HFF-Myc (cell line): ENCODE measurements at places on chromosomes 16 and 17.

DNA sequence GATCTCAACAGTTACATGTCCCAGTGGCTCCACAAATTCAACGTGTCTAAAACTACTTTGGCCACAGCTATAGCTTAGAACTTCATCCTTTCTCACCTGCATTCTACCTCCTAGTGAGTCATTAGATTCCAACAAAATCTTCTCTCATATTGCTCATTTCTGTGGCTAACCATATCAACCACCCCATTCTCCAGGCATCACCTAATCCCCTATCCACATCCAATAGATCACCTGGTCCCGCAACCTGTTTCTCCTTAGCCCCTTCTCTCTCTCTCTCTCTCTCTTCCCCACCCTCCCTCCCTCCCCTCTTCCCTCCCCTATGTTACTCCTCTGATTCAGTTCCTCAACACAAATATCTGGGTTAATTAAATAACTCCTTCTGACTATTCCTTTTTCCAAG lies 64.6 kb downstream of the ANKFN1 start:
- no peak for DNase-seq

DNA sequence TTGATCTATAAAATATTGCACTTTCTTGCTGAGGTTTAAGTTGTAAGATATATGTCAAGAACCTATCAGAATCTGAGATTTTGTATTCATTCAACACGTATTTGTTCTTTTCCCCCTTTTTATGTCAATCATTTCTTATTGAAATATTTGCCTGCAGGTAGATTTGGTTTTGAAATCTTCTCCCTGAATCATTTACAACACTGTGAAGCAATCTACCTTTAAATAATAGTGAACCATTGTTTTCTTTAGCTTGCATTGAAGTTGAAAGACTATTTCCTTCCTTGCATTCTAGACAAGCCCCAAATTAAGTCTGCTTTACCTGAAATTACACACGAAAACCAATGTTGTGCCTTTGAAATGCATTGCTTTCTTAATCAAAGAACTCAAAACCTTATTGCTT lies 460.2 kb downstream of the KIF2B start:
- DNase-seq, result no peak

GRCh38 chr17:8326511-8327302 lies 12.9 kb upstream of the ODF4 start:
- no peak for DNase-seq

DNA sequence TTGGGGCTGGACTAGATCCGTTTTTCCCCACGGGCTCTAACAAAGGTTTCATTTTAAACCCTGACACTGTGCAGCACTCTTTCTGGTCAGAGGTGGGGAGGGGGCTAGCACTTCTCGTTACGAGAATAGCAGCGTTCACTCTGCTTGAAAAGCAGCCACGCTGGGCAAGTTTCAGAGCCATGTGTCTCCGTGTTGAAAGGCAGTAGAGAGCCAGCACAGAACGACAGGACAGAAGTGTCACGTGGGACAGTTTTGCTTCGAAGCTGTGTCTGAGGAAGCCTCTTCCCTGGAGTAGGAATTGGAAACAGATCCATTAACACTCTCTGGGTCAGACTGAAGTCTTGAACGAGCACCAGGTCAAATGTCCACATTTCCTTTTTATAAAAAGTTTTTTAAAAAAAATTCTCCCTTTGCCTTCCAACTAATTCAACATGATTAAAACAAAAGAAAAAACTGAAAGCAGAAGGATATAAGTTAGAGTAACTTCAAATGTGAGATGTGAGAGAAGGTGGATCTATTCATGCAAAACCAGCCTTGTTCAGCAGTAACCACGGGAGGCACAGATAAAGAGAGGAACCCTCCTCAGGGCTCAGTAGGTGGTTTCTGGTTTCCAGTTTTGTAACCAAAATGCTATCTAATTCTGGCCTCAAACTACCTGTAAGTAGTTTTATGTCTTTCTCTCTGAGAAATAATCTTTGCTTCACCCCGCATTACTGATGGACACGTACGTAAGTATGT lies 65.0 kb downstream of the SMG6 start:
- DNase-seq, result no peak

DNA sequence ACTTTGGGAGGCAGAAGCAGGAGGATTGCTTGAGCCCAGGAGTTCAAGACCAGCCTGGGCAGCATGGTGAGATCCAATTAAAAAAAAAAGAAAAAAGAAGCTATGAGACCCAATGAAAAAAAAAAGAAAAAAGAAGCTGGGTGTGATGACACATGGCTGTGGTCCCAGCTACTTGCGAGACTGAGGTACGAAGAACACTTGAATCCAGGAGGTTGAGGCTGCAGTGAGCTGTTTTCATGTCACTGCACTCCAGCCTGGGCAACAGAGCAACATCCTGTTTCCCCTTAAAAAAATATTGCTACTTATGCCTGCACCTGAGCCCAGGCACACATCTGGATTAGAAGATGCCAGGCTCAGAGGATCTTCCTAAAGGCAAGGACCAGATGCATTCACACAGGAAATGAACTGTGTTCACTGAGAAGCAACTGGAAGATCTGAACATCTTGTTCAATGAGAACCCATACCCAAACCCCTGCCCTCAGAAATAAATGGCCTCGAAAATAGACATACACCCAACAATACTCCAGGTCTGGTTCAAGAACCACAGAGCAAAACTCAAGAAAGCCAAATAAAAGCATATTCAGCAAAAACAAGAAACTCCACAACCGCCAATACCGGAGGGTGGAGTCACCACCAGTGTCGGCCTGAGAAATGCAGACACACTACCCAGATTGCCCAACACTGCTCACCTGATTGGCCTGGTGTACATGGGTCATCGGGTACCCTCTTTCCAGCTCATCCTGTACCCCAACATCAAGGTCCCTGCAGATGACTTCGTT lies 4.4 kb downstream of the RNF135 start:
- no peak for DNase-seq

DNA sequence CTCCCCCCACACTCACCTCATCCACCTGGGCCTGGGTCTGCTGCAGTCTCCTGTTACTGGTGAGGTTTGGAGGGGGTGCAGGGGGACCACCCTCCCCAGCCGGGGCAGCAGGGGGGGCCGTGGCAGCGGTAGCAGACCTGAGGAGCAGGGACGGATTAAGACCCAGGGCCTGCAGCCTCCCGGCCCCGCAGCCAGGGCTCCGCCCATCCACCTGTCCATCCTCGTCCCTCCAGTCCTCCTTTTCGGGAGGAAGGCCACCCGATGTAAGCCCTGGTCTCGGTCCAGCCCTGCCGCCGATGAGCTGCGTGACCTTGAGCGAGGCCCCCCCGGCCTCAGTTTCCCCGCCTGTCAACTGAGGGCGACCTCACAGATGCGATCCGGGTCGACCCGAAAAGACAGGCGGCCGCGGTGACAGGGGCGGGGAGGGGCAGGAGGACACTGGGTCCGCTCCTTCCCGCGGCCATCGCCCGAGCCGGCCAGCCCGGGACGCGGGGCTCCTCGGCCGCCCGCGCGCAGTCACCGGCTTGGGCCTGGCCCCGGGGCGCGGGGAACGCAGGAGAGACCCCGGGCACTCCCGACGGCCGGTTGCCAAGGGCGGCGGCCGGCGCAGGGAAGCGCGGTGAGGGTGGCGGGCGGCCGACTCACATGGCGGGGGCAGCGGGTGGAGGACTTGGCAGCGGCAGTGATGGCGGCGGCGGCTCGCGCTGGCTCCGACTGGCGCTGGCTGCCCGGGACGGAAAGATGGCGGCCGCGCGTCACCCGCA lies at the start of gene VAMP2:
VAMP2 (minus strand) TSS at position 716 of the 764 bp plus-strand sequence; CDS start at position 647, 69 bp downstream.
- DNase-seq, result no peak

DNA sequence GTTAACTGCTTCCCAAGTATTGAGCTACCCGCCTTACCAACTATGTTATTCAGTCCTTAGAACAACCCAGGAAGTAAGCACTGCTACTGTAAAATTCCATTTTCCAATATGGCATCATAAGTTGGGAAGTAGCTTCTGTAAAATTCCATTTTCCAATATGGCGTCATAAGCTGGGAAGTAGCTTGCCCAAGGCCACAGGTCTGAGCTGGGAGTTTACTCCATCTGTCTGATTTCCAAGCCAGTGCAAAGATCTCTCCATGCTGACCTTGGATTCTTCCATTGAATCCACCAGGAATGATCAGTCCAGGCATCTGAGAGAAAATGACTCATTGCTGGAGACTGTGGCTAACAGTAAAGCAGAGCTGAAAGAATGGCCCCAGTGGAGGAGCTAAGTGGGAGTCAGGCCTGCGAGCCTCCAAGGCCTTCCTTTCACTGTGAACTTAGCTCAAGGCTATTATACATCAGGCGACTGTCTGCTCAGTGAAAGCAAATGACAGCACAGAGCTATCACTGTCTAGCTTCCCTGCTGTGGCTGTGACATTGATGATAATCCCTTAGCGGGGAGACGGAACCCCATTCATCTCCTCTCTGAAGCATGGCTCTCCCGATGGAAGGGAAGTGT lies 430.4 kb downstream of the HAPSTR1 start:
- DNase-seq, result no peak

DNA sequence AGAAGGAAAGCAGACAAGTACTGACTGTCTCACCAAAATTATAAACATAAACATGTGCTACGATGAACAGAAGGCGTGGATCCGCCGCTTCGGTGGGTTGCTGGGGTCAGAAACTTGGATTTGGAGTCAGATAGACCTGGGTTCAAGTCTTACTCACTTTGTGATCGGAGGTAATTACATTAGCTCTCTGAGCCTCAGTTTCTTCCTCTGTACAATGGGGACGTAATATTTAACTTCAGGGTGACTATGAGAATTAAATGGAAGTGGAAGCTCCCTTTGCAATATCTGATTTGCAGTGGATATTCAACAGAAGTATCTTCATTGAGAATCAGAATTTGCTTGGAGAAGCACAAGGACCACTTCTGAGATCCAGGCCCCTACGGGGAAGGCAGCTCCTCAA lies 6.2 kb downstream of the RHBDL3 start:
- DNase-seq, result no peak

- DNase-seq, result no peak
Measured at GRCh38 chr17:8477171-8477570, 41.5 kb downstream of the NDEL1 start.

DNA sequence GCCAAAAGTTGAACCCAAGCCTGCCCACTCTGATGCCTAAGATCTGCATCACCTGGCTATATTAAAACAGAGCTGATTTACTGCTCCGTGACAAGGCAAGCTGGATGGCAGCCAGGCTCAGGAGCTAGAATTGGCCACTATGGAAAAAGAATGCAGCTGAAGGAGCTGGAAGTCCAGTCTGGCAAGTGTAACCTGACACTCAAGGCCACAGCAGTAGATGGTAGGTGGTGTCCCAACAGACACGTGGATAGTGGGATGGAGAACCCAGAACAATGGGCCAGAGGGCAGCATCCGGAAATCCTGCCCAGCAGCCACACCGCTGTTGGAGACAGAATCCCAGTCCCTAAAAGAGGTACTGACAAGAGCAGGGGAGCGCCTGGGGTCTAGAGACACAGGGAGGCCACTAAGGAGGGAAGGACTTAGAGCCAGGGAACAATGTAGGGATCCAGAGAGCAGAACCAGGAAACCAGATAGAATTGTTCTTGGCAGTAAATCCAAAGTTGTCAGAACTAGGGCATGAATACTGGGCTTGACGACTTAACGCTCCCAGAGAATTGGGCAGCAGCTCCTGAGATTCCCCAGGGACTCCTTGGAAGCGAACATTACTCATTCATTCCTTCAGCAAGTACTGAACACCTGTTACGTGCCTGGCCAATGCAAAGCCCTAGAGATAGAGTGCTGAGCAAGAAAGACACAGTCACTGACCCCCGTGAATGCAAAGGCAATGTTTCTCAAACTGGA lies 85.7 kb downstream of the CDYL2 start:
- DNase-seq, result no peak

- no peak for DNase-seq
Measured at GRCh38 chr17:69406941-69407340, 7.6 kb upstream of the MAP2K6 start.

DNA sequence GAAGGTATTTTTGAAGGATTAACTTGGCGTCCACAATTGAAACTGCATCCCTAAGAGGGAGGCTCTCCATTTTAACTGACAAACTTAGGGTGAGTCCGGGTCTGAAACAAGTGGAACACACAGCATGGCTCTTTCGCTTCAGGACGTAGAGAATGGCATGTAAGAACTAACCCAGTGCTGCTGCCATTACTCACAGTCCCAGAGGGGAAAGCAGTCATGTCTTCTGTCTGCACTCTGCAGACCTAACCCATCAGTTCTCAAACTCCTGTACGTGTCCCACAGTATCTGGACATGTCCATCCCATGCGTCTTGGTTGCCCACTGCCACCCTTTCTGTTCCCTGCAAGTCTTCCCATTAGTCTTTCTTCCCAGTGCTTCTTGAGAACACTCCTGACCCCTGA lies 563 bp downstream of the ST6GALNAC1 start:
- no peak for DNase-seq

- no peak for DNase-seq
Measured at GRCh38 chr17:4616476-4616875, 25.0 kb downstream of the ALOX15 start.

- DNase-seq, result no peak
Measured at GRCh38 chr16:13907431-13907830, 12.5 kb upstream of the ERCC4 start.

DNA sequence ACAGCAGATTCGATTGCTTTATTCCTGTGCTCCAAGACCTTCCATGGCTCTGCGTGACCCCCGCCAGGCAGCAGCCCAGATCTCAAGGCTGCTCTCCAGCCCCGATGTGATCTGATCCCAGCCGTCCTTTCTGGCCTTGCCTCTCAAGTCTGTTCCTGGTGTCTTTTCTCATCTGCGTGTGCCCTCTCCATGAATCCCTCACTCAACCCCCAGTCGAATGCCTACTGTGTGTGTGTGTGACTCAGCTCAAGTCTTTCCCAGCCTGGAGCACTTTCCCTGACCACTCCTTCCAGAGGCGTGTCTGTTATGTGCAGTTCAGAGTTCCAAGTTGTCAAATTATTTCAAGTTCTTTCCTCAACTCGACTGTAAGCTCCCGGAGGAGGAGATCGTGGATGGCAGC lies 64.0 kb downstream of the MRM1 start:
- no peak for DNase-seq

- DNase-seq, result no peak
Measured at GRCh38 chr17:66381701-66382362, 79.4 kb downstream of the PRKCA start.

DNA sequence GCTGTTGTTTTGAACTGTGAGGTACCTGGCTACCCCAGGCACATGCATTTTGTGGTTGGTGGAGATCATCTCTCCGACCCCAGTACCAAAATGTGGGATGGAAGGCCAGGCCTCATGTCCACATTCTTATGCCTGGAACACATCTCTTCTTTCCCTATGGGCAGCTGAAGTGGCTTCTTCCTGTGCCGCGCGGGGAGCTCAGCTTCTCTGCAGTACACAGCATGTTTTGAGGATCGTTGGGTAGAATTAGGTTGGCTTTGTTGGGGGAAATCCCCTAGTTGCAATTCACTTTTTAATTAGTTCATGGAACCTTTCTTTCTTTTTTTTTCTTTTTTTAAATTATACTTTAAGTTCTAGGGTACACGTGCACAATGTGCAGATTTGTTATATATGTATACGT lies 242.1 kb downstream of the MSI2 start:
- no peak for DNase-seq

- DNase-seq, result no peak
Measured at GRCh38 chr17:77618173-77618572, 340.3 kb upstream of the TNRC6C start.

- no peak for DNase-seq
Measured at GRCh38 chr17:66727634-66728570, 107.0 kb upstream of the CACNG5 start.
